ENCODE measurements at places on chromosomes 5 and 9.

DNA sequence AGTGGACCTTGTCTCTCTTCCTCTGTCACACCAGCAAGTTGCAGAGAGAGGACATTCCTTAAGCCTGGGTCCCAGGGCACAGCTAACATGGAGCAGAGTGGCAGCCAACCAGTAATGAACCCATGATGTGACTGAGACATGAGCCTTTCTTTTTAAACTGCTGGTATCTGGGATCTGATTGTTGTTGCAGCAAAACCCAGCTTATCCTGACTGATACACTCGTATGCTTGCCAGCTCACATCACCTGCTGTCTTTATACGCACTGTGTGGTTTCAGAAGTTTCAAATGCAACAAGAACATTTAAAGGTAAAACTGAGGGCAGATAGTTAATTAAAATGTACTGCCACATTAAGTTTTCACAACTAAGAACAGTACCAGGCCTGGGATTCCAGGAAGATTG lies 97.1 kb downstream of the HSD17B3 start:
- no peak for DNase-seq

- DNase-seq: no peak
These were observed 70.5 kb upstream of the PTCH1 start for GRCh38 chr9:95587021-95587964.

DNA sequence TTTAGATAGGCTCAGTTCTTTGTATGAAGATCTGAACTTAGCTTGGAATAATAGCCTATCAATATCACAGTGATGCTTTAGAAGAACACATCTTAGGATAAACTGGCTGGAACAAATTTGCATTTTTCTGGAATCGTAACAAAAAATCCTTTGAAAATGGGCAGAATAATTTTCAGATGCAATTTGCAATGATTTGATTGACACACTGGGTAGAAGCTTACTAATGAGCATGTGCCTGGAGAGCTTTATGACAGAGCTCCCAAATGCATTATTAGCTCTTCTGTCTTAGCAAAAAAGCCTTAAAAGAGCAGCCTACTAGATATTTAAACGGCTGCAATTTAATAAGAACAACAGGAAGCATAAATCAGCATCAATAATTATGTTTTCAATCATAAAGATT lies 76.8 kb upstream of the TXNDC8 start:
- no peak for DNase-seq

DNA sequence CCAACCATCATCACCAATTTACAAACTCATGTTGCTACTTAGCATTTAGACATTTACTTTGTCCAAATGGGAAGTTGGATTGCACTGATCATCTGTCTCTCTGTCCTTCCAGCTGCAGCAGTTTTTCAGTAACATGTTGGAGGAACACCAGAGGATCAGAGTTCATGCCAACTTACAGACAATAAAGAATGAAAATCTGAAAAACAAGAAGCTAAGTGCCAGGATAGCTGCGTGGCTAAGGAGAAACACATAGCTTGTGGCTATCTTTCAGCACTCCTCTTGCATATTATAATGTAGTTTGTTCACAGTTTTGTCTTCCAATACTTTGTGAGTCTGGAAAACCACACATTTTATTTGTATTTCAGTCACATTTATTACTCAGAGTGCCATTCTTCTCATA lies 6.4 kb upstream of the ARL14EPL start:
- no peak for DNase-seq

DNA sequence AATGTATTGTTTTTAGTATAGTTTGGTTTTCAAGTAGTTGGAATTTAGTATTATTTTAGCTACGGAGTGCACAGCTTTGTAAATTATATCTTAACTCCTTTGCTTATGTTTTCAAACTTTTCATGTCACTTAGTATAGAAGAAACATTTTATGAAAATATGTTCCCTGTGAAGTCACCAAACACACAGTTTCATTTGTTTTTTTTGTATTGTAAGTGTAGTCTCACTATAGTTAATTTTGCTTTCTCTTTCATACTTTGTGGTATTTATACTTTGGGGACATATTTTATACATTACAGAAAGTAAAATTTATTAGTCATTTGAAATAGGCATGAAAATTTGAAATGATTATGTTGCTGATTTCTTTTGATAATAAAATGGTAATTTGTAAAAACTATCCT lies 5.0 kb downstream of the CHSY3 start:
- DNase-seq: no peak

DNA sequence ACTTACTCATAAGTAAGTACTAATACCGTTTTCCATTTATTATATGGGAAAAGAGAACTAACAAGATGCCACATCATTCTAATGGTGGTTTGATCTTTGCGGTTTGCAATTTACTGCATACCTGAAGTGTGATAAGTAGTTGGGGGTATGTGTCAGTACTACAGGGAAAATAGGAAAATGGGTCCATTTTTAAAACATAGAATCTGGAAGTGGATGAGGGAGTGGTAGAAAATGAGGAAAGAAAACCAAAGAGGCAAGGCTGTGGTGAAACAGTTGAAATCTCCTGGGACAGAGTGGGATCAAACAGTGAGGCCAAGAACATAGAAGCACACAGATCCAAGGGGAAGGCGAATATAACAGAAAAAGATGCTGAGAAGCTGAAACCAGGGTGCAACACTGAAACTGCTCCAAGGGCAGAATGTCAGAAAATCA lies 6.7 kb downstream of the ADAMTSL1 start:
- no peak for DNase-seq

DNA sequence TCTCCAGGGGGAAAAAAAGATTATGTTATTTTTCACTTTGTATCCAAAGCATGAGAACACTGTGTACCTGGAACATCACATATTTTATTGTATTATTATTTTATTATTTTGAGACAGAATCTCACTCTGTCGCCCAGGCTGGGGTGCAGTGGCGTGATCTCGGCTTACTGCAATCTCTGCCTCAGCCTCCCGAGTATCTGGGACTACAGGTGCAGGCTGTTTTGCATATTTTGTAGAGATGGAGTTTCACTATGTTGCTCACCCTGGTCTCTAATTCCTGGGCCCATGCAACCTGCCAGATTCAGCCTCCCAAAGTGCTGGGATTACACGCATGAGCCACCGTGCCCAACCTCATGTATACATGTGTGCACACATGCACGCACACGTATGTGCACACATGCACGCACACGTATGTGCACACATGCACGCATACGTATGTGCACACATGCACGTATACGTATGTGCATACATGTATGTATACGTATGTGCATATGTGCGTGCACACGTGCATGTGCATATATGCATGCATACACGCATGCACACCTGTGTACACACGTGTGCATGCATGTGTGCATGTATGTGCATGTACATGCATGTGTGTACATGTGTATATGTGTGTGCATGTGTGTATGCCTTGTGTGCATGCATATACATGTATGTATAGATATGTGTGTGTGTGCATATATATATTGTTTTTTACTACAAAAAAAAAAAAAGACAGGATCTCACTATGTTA lies 9.5 kb upstream of the UGCG start:
- no peak for DNase-seq

- DNase-seq: no peak
These were observed 87.3 kb upstream of the ZNF618 start for GRCh38 chr9:113788616-113789330.

DNA sequence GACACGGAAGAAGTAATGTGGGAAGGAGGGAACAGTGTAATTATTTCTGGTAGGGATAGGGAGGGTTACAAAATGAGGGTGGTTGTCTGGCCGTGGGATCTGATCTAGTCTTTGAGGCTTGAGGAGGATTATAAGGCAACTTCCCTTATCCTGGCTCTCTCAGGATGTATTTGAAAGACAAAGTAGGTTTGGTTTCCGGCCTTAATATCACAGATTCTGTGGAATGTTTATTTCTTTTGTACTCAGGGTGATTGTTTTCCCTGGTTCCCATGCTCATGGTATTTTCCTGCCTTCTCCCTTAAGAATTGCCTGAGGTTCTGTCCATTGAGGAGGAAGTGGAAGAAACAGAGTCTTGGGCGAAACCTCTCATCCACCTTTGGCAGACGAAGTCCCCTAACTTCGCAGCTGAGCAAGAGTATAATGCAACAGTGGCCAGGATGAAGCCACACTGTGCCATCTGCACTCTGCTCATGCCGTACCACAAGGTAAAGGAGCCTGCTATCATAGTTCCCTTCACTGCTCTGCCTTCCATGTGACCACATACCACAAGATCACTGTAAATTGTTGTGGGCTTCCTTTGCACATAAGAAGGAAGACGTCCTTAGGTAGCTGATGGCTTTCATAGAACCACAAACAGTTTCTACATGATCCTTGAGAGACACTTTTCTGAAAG lies 253.8 kb downstream of the KDM4C start:
- DNase-seq: no peak

DNA sequence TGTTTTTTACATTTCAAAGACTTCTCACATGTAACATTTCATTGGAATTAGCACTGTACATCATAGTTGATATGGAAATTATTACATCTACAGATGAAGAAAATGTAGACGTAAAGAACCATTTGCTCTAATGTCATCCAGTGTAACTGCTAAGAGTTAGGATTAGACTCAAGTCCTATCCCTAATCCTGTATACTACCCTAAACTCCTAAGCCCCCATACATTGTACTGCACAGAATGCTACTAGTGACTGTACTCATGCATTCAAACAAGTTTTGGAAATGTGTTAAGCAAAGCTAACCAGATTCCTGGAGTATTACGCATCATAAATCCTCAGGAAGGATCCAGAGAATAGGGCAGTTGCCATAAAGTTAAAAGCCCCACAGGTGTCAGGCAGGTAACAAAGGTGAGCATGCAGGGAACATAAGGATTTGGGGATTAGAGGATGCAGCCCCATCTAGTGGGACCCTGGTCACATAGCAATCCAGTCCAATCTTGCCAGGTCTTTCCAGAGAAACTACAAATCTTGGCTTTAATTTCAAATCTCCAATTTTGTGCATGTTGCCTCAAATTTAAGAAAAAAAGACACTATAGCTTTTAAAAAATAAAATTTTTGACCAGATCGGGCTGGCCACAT lies 32.0 kb downstream of the HAVCR1 start:
- DNase-seq: no peak

GRCh38 chr5:140602147-140602546 lies 30.8 kb downstream of the CD14 start:
- no peak for DNase-seq

GRCh38 chr5:61657686-61658085 lies 325.6 kb downstream of the ZSWIM6 start:
- no peak for DNase-seq

DNA sequence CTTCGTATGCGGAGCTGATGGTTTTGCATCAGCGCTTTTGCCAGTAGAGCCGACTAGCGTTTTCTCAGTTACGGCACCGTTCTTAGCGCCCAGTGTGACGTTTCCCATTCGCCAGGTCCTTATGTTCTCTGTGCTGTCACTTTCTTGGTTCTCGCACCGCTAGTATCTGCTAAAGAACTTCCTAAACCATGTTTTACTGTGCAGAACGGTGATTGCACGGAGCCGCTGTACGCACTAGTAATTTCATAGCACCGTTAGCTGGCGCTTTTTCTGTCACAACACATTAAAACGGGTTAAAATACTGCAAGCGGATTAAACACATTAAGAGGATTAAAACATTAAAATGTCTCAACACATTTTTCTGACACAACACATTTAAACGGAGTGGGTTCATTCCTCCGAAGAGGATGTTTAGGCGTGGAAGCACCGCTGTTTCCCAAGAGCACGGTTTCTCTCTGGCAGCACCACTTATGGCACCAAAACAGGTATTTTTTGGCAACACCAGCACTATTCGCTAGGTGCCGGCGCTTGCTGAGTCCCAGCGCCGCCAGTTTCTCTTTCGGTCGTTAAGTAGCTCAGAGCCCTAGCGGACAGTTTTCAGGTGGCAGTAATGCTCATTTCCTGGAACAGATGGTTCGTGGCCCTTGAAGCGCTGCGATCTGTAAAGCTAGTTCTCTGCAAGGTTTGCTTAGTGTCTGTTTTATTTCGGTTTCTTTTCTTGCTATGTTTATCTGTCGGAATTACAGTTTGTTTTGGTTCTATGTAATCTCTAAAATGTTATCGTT lies 20.3 kb downstream of the ANXA2R start:
- DNase-seq: no peak
